GM20000 (cell line): ENCODE measurements at places on chromosomes 2 and 18.

DNA sequence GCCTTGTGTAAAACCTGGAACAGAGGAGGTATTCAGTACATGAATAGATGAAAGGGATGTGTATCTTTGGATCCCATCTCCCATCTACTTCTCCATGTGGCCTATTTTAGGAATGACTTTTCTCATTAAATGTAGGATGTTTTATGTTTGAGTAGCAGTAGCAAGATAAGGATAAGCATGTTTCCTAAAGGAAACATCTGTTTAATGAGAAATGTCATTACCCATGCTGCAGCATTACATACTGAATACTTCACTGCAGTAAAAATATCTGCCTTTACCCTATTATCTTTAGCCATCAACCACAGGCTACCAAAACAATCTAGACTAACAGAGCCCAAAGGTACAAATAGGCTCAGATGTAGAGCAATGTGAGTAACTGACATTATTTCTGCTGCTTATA lies 419.2 kb upstream of the CYRIA start:
- no peak for DNase-seq

- DNase-seq, result no peak
Observed at GRCh38 chr2:88865801-88866371, 174.4 kb downstream of the RPIA start.

GRCh38 chr2:22560021-22560420 lies 825.0 kb upstream of the KLHL29 start:
- no peak for DNase-seq

GRCh38 chr2:26978061-26978596 lies 7.7 kb downstream of the MAPRE3 start:
- no peak for DNase-seq

DNA sequence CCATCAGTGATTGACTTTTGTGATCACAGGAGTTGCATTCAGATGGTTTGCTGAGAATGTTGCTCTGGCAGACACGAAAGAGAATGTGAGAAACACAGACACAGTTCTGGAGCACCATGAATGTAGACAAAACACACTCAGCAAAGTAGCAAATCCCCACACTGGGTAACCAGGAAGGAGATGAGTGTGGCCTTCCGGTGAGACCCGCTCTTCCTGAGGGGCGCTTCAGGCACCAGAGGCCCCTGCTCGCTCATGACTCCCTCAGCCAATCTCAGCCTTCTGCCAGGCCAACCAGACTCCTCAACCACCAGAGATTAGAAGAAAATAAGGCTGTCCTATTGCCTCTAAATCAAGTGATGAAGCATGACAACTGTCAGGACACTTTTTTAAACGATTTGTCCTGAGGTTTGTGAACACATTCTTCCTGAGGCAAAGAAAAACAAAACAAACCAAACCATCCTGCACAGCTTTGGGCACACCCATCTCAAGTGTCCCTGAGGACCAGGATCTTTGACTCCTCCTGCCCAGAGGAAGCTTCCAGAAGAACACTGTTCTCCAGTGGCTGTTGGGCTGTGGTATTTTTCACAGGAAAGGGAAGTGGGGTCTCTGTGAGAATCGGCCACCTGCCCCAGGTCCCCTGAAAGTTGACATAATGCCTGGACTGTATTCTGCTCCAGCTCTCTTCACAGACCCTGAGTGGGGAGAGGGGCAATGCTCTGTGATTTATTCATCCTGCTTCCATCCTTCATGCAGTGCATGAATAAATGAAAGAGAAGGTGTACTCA lies 152.8 kb downstream of the BCL11A start:
- no peak for DNase-seq

GRCh38 chr2:171811245-171811628 lies 82.8 kb downstream of the SLC25A12 start:
- no peak for DNase-seq

- no peak for DNase-seq
Observed at GRCh38 chr2:145736871-145737270, 1217.0 kb upstream of the ZEB2 start.

GRCh38 chr2:223642506-223642905 lies 40.3 kb upstream of the SCG2 start:
- DNase-seq, result no peak

DNA sequence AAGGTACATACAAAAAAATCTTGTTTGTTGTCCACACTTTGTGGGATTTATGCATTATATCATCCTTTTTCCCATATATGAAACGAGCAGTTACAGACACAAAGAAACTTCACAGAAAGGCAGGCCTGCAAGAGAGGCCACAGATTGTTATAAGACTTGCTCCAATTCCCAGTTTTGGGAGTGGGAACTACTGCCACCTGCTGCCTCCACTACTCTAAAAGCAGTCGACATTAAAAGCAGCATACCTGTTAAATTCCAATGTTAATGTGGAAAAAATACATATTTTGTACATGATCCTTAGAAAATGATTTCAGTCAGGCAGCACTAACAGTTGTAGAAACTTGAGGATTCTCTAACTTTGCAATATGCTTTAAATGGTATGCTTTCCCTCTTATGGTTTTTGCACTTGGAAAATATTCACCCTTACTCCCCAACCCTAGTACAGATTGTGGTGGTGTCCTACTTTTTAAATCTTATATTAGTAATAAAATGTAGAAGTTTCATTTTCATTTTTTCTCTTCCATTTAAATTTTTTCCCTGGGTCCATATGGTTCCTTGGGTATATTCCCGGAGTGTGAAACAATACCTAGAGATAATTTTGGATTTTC lies 37.9 kb downstream of the SLC38A11 start:
- no peak for DNase-seq

- no peak for DNase-seq
Observed at GRCh38 chr2:61114147-61114546, 47.8 kb upstream of the C2orf74 start.

- peak; percentile 56 for DNase-seq
Observed at GRCh38 chr2:25700221-25700660, 26.9 kb upstream of the DTNB start.

GRCh38 chr2:70685771-70686171 lies 82.2 kb downstream of the ADD2 start:
- DNase-seq, result no peak
